NCI-H774 (cell line): ENCODE measurements at places on chromosomes 3 and 15.
A peak's percentile ranks its signal among the peaks of the same experiment; 100 is the strongest.

- no peak for DNase-seq
Measured at GRCh38 chr3:171163101-171164066, 136.9 kb upstream of the SLC2A2 start.

DNA sequence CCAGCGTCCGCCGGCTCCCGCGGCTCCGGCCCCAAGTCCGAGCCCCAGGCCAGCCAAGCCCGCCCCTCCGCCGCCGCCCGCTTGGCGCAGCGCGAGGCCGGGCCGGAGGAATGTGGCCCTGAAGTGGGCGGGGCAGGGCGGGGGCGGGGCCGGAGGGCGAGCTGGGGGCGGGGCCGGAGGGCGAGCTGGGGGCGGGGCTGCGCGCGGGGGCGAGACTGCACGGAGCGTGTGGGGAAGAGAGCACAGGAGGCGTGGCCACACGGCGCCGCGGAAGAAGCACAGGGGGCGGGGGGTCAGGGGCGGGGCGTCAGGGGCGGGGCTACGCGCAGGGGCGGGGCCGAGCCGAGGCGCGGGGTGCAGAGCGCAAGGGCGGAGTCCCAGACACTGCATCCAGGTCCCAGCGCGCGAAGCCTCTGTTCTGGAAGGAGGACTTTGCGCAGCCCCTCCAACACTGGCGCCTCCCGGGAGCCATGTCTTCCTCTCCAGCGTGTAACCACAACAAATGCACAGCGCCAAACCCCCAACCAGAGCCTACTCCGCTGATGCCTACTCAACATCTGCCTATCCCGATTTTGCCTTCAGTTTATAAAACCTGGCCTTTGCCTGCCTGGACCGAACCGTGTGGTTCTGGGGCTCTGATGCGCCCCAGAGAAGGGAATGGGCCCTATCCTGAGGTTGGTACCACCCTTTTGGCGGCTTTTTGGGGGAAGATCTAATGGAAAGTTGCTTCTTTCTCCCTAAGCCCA is 105.5 kb downstream of the IQSEC1 start:
- peak; percentile 71 for DNase-seq

GRCh38 chr3:108124337-108125152 is 33.7 kb upstream of the CD47 start:
- no peak for DNase-seq

GRCh38 chr3:73511571-73512525 is 112.9 kb downstream of the PDZRN3 start:
- DNase-seq = no peak

DNA sequence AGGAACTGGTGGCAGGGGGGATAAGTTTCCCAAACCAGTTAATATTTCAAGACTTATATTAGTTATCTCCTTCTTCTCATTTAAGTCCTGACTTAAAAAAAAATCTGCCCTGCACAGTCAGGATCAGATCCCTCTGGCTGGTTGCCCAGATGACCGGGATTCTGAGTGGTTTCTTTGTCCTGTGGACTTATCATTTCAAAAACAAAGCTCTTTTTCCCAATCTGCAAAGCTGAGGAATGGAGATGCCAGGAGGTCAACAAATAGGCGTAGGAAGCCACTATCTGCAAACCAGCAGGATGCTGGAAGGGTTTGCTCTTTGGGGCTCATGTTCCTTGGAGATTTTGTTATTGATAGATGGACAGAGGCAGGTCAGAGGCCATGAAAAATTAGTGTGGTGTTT is 5.8 kb downstream of the C3orf20 start:
- no peak for DNase-seq

GRCh38 chr3:4398120-4398940 is 68.7 kb downstream of the SUMF1 start:
- DNase-seq = no peak

DNA sequence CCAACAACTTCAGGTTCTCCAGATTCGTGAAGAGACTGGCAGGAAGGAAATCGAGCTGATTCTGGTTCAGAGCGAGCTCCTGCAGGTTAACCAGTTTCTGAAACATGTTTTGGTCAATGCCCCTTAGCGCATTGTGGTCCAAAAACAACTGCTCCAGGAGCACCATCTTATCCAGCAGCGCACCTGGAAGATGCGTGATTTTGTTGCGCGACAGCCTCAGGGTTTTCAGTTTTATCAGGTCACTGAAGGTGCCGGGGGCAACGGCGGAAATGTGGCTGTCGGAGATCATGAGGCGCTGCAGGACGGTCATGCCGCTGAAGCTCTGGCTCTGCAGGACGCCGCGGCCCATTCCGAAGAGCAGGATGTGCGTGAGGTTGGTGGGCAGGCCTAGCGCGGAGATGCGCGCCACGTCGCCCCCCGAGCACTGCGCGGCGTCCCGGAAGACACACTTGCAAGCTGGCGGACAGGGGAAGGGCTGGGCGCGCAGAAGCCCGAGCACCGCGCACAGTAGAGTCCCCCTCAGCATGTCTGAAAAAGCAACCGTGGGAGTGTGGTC is 1.2 kb downstream of the GP5 start:
- DNase-seq = no peak

DNA sequence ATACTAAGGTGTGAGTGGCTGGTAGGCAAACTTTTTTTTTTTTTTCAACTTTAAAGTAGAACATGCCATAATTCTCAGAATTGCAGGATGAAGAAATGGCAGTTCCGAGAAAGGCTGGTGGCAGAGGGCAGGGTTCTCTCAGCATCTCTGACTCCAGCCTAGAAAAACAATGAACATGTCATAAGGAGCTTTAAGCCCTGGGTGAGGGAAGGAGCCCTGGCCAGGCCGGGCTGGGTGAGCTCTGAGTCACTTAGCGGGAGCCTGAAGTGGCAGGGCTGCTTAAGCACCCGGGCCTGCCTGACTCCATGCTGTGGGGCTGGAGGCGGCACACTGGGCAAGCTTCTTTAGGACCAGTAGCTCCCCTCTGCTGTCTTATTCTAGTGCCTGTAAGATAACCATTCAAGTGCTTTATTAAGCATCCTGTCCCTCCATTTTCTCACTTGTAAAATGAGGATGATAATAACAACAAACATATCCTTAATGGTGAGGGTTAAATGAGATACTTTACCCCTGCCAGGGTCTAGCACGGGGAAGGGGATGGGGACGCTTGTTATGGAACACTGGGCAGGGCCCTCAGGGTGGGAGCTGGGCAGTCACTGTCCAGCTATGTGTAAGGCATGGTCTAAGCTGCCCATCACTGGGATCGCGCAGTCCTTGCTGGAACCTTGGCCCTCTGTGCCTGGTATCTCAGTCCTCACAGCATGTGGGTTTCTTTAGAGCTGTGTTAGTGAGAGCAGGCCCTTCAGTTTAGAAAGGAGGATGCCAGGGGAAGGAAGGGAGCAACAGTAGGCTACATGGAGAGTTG is 18.4 kb downstream of the SMAD6 start:
- no peak for DNase-seq

DNA sequence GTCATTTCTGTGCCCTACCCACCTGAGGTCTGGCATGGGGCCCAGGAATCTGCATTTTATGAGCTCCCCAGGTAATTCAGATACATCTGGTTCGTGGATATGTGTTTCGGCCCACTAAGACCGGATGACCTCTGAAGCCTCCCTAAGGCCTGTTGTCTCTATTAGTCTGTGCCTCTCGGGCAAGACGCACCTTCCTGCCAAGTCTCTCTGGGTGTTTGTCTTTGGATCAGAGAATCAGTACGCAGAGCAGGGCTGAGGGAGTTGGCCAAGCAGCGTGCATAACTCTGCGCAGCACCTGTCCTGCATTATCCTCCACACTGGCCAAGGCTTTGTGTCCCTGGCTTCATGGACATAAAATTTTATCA is 181.0 kb downstream of the THSD4 start:
- no peak for DNase-seq

DNA sequence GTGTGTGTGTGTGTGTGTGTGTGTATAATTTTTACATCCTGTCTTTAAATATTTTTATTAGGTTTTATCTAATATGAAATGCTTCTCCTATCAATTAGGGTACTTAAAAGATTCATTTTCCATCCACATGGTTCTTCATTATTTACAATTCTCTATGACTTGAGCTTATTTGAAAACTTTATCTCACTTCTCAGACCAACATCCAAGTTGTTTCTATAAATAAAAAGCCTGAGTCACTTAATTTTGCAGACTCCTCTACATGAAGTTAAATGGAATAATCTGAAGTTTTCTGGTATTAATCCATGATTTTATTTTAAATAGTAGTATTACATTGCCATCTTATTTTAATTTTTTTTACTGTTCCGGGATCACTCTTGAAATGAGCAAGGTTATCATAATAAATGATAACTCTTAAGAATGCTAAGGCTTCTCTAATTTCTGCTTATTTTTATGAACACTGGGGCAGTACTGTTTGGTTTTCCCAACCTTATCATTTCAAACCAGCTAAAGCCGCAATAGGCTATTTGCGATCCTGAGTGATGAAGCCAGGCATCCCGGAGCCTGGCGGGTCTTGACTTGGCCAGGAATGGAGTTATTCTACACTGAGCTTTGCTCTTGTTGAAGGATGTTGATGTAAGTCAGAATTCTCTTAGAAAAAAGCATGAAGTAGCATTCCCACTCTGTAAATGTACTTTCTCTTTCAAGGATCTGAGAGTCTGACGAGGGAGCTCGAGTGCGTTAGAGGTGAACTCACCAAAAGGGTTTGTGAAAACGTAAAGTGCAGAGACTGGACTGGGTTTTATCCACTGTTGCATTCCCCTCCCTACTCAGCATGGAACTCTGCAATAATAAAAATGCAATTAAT is 220.2 kb upstream of the LRTM1 start:
- no peak for DNase-seq

GRCh38 chr3:15241341-15241740 is 35.3 kb downstream of the CAPN7 start:
- DNase-seq = no peak

- DNase-seq = no peak
Measured at GRCh38 chr15:78989701-78990240, 44.9 kb upstream of the CTSH start.

- no peak for DNase-seq
Measured at GRCh38 chr3:42822828-42823227, 13.6 kb downstream of the ACKR2 start.

- DNase-seq = no peak
Measured at GRCh38 chr3:98903705-98904481, 2.4 kb upstream of the DCBLD2 start.

GRCh38 chr3:54703923-54704322 is 223.9 kb downstream of the LRTM1 start:
- no peak for DNase-seq

DNA sequence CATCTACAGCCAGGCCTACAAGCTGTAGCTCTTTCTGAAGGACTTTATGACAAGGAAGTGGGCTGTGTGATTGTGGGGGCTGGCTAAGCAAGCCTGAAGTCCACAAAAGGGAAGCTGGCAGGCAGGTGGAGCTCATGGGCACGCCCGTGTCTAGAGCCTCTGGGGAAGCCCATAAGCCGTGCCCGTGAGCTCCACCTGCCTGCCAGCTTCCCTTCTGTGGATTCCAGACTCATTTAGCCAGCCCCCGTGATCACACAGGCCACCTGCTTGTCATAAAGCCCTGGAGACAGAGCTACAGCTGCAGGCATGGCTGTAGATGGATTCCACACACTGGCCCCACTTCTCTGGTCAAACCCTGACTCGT is 15.2 kb downstream of the EFCC1 start:
- peak; percentile 83 for DNase-seq

DNA sequence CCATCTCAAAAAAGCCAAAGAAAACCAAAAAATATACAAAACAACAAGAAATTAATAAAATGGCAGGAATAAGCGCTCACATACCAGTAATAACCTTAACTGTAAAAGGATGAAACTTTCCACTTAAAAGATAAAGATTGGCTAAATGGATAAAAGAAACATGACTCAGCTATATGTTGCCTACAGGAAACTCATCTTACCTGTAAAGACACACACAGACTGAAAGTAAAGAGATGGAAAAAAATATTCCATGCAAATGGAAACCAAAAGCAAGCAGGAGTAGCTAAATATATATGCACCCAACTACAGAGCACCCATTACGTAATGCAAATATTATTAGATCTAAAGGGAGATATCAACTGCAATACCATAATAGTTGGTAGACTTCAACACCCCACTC is 49.7 kb downstream of the ADAM10 start:
- no peak for DNase-seq

DNA sequence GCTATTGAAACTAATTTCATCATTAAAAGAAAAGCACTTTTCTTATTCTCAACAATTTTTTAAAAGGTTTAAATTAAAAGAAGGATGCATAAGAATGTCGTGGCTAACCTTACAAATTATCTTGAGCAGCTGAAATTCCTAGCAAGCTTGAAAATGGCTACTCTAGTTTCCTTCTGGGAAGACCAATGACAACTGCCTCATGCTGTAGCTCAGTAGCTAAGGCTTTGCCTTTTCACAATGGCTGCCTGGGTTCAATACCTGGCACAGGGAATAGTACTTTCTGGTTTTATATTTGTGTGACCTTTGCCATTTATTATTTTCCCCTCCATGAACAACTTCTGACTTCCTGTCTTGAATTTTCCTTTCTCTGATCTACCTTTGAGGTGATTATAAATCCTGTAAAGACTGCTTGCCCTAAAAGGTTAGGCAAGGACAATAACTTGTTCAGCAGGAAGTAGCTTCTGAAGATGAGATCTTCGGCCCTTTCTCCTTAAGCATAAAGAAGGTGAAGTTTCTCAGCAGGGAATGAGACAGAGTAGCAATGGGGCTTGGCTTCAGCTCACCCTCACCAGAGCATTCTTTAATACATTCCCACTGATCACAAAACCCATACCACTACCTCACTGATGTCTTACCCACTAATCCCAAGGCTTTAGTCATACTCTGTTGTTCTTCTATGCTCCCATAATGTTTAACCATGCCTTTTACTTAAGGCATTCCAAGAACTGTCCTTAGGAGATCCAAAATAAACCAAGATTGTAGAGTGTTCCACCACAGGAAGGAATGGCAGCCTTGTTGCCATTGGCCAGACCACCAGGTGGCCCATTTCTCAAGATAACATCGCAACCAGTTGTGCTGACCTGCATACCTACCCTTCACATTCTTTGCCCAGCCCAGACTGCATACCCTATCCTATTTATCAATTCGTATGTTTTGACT is 276.8 kb downstream of the ULK4 start:
- DNase-seq = no peak

- peak; percentile 52 for DNase-seq
Measured at GRCh38 chr3:184227481-184227935, 1.9 kb upstream of the VWA5B2 start.

- no peak for DNase-seq
Measured at GRCh38 chr3:55907616-55908015, 420.5 kb upstream of the WNT5A start.
